ENCODE measurements at places on chromosomes 4 and X.
A peak's percentile ranks its signal among the peaks of the same experiment; 100 is the strongest.

GRCh38 chrX:16848541-16848940, 21.6 kb downstream of the RBBP7 start:
- ATAC-seq, result no peak

DNA sequence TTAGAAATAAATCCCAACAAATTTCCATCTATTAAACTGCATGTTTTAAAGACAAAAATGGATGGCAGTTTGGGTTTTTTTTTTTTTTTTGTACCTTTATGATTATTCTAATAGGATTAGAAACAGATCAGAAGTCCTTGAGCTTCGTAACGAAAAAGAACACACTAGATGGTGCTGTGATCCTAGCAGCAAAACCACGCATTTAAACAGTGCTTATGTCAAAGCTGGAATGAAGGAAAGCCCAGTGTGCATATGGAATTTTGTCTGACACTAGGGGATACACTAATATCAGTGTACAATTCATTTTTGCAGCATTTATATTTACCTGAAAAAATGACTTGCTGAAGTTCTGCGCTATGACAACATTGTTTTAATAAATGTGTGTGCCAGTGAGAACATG, 229.1 kb downstream of the VEGFC start:
- peak; percentile 72 for ATAC-seq

- no peak for ATAC-seq
These were observed 23.2 kb downstream of the PSAPL1 start for GRCh38 chr4:7411491-7411890.

DNA sequence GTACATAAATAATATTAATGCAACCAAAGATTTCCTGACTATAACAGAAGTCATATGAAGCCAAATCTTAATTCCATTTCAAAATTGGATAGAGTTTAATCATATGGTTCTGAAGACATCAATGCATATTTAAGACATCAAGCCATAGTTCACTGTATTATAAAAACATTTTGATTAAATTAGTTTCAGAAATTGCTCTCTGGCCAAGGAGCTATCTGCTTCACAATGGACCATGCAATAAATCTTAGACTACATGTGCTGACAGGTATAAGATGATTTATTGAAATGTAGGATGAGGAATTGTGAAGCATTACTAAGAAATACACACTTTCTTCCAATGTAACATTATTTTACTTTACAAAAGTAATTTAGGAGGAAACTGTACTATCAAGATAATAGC, 81.6 kb downstream of the MID1 start:
- ATAC-seq, result no peak
